ENCODE measurements at places on chromosomes 4 and X.

DNA sequence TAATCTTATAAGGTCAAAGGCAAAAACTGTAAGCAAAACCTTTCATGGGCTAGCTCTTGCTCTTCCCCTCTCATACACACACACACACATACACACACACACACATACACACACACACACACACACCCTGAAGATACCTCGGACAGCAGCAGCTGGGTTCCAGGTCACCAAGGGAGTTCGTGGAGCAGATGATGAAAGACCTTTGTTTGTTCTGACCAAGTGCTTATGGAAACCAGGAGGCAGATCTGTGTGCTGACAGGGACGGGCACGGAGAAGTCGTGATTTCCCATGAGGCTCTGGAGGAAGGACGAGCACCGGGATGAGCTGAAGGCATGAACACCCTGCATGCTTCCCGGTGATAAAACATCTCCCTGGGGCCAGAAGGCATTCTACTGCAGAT is 35.4 kb upstream of the CRMP1 start:
- DNase-seq: no peak

DNA sequence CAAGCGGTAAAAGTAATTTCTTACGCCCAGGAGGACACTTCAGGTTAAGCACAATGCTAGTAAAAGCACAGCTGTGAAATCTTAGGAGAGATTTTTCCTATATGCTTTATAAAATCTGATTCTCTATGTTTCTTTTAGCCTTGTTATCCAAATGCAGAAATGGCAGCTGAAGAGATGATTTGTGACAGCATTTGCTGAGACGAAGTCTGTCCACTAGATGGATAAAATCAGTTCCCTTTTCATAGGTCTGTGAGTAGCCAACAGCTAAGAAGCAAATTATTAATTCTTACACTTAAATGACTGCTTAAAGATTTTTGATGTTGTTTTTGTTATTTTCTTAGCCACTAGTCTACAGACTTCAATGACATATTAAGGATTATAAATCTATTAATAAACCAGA is 5.3 kb downstream of the GPM6A start:
- DNase-seq: no peak

DNA sequence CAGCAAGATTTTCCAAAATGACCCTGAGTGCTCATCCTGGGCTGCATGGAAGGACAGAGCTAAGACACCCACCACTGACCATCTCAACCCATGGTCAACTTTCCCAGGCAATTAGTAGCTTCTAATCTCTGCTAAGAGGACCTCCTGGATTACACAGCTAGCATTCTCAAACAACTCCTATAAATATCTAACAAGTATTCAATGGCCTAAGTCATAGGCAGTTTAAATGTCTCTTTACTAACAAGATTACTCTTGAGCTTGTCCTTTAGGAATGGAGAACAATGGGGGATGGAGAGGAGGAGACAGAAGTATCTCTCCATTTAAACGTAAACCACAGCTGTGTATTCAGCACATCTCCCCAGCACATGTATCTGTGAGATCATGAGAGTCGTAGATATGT is 118.1 kb downstream of the WDFY3 start:
- DNase-seq: no peak

DNA sequence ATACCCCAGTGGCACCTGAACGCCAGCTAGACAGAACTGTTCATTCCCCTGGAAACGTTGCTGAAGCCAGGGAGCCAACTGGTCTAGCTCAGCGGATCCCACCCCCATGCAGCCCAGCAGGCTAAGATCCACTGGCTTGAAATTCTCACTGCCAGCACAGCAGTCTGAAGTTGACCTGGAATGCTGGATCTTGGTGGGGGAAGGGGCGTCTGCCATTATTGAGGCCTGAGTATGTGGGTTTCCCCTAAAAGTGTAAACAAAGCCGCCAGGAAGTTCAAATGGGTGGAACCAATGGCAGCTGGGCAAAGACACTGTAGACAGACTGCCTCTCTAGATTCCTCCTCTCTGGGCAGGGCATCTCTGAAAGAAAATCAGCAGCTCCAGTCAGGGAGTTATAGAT is 213.0 kb downstream of the NKX6-1 start:
- DNase-seq: no peak

DNA sequence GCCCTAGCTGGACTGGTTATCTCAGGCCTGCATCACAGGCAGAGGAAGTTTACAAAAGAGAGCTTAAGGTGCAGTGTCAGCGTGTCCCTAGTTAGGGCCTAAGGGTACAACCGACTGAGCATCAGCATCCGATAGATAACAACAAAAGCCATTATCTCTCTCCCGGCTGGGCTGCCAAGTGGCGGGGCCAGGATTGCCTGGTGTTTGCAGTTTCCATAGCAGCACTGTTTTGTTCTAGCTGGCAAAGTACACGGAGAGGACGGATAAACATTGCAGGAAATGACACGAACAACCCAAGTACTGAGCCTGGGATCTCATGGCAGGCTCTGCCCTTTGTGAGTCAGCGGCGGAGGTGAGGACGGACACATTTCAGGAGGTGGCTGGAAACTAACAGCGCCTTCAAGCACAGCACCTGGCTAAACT is 104.7 kb upstream of the NOCT start:
- peak; percentile 90 for DNase-seq

DNA sequence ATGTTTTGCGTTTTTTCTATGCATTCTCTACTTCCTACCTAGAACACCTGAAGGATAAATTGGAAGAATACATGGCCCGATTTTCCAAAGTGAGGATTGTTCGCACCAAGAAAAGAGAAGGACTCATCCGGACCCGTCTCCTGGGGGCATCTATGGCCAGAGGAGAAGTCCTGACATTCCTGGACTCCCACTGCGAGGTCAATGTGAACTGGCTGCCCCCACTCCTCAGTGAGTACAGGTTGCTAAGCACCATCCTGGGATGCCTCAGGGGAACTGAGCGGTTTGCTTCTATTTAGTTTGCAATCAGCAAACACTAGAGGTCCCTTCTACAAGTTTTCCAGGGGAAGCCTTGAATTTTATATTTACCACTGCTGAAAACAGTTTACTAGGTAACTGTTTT is 359.3 kb upstream of the GALNT7 start:
- DNase-seq: no peak

GRCh38 chr4:153153339-153153871 is 50.8 kb upstream of the TRIM2 start:
- DNase-seq: peak; percentile 30

DNA sequence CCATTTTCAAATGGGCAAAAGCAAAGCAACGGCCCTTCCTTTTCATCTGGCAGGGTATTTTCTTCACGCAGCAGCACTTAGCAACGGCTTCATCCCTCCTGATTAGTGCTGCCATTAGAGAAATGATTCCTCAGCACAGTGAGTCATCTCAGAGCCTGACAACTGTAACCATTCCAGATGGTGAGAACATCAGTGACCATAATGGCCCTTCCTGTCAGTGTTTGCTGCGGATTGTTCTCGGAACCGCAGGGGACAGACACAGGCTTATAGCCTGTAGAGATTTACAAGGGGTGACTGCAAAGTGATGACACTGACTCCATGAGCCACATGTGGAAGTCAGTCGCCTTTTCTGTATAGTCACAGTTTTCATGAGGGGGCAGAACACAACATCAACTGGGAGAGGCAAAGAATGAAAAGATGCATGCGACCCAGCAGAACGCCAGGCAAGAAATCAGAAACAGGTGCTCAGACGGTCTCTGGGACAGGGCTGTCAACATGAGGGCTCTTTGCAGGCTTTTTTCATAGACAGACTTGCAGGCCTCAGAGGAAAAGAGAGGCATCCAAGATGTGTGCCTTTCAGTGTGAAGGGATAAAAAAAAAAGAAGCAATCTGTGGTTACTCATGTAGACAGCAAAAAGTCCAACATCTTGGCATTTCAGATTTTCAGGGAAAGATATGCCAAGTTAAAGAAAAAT is 69.9 kb upstream of the FBXW7 start:
- DNase-seq: peak; percentile 15

DNA sequence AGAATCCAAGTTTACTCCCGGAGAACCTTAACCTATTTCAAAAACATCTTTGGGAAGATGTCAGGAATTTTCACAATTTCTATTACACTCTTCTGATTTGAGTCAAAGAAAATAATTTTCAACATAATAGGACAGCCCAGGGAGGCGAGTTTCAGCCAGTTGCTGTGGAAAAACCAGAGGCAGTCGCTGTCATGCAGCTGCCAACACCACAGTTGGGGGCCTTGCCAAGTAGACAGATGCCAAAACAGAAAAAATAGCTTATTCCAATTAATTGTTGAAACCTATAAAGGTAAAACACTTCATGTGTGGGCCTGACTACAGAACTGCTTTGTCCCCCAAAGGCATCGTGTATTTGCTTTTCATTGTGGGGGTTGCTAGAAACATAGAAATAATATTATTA is 225.8 kb downstream of the DMD start:
- no peak for DNase-seq

DNA sequence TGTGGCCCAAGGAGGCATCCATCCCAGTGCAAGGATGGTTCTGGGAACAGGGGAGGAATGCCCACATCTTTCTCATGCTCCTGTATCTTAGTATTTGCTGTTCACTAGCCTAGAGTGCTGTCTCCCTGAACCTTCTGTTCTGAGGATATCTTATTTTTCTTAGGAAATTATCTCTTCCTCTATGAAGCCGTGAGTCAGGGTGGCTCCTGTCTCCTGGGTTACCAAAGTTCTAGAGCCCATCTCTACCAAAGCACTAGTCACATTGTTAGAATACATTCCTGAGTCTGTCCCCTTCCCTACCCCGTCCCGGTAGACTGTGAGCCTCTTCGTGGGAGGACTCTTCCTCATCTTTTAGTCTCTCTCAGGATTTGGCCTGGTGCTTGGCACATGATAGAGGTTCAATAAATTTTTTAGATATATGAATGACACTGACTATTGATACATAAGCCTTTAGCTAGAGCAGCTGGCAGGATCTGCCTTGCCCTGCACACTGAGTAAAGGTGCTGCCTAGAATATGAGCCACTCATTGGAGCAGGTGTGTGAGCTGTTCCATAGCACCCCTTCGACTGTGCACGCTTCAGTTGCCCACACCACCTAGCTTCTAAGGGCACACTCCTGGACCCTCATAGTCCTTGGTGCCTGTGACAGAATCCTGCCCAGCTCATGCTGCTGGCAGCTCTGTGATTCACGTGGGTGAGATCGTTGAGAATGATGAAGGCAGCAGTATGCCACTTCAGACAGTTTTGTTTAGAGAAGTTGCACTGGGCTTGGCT is 13.3 kb downstream of the CXCR3 start:
- no peak for DNase-seq

DNA sequence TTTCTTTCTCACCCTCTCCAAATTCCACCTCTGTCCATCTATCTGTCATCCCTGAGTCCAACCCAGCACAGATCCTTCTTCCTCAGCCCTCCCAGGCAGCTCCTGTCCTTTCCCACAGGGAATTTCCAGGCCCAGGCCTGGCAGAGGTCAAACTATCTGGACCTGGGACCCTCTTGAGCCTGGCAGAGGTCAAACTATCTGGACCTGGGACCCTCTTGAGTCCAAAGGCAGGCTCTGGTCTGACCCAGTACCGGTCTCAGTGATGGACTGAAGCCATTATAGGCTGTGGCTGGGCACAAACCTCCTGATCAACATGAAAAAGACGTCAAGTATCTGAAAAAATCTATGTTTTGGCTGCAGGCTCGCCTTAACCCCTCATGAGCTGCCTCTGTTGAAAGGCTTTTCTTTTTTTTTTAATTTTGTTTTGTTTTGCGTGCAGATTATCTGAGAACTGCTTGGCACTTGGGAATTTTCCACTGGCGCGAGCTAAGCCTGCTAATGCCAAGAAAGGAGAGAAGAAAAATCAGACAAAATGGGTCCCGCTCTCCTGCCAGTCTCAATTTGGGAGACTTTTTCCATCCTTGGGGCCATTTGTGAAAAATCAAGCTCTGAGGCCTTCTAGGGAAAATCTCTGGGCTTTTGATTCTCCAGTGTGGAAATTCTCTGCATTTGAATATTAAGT is 31.2 kb downstream of the MSX1 start:
- DNase-seq: no peak

GRCh38 chr4:3480528-3481112 is 17.5 kb downstream of the DOK7 start:
- peak; percentile 62 for DNase-seq

DNA sequence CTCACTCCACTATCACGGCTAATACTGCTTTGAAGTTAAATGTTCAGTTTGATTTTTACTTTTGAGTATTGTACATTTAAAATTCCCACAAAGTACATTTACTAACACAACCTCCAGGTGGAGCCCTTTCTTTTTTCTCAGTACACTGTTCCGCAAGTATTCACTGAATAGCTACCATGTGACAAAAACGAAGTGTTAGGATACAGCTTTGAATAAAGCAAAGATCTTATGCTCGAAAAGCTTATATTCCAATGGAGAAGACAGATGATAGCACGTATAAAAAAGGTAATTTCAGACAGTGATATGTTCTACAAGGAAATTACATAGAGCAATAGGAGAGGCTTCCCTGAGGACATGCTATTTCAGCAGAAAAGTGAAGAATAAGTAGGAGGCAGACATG is 60.7 kb upstream of the ABCG2 start:
- peak; percentile 56 for DNase-seq

- DNase-seq: peak; percentile 45
Observed at GRCh38 chr4:141074098-141074878, 59.0 kb downstream of the RNF150 start.

DNA sequence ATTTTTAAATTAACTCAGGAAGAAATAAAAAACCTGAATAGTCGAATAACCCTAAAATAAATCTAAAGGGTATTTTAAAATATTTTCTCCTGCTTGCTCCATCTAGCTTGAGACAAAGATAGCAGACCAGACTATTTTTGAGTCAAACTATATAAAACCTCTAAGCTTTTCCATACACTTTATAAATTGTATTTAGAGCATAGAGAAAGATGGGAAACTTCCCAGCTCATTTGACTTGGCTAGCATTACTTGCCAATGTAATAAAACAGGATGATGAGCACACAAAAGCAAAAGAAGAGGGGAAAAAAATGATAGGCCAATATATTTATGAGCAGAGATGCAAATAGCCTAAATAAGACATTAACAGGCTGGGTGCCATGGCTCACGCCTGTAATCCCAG is 117.1 kb downstream of the ANAPC4 start:
- DNase-seq: no peak

GRCh38 chr4:43778187-43778915 is 670.3 kb downstream of the KCTD8 start:
- no peak for DNase-seq

- peak; percentile 1 for DNase-seq
Observed at GRCh38 chrX:26100421-26100920, 37.7 kb upstream of the MAGEB18 start.
